IMR-90 (cell line): ENCODE measurements at places on chromosomes 4 and X. TPM values are rescaled to one million over a fixed set of nuclear protein-coding genes. Genes with fewer than 3 reads are reported as not detected.
A peak's percentile ranks its signal among the peaks of the same experiment; 100 is the strongest.

Gene IGSF1
- not detected in 2 replicates for total RNA-seq

Gene RNF150
- 10.6 and 18.1 TPM in 2 replicates for total RNA-seq

Gene ITM2A
- total RNA-seq: not detected in 2 replicates

Gene EIF4E
- 113 and 288 TPM in 2 replicates for total RNA-seq

Gene RBM47
- 0.83 and 1.1 TPM in 2 replicates for total RNA-seq

- H3K4me3 ChIP-seq: no peak overlapping the region
- peaks cover 1% of the 10 kb centered on the region for H3K4me1 ChIP-seq
- DNase-seq: no peak
- peaks cover 2% of the 10 kb centered on the region; the same call in 1 of the 2 replicates for H3K27me3 ChIP-seq
- H3K27ac ChIP-seq: no peak overlapping the region
These were observed 112.4 kb upstream of the NOCT start for GRCh38 chr4:138903185-138903584.

DNA sequence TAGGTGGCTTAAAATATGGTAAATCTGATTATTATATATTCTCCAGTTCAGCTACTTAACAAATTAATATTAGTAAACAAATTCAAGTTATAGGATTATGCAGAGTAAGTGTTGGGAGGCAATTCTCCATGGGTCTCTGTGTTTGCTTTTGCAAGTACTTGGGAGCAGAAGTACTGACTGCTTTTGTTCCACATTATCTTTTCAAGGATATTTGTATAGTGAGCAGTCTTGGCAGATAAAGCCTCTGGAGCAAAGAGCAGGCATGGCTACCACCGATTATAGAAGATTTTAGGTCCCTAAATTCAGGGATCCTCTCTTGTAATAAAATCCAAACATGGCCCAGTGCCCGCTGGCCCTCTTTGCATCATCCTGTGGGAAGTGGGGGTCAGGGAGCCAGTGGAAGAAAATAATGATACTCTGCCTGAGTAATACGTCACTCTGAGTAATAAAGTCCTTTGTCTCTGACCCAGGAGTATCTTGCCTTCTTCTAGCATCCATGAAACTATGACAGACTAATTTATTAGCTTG is 23.2 kb downstream of the NDNF start:
- H3K4me3 ChIP-seq: no peak overlapping the region
- DNase-seq: no peak
- no peaks in the 10 kb centered on the region for H3K36me3 ChIP-seq

GRCh38 chr4:119559044-119559647 is 69.5 kb downstream of the PDE5A start:
- H3K36me3 ChIP-seq: peaks cover 59% of the 10 kb centered on the region
- H3K4me3 ChIP-seq: no peak overlapping the region
- no peaks in the 10 kb centered on the region; the same call in 1 of the 2 replicates for H3K4me1 ChIP-seq
- H3K27ac ChIP-seq: no peak overlapping the region
- peak; percentile 57 for DNase-seq

DNA sequence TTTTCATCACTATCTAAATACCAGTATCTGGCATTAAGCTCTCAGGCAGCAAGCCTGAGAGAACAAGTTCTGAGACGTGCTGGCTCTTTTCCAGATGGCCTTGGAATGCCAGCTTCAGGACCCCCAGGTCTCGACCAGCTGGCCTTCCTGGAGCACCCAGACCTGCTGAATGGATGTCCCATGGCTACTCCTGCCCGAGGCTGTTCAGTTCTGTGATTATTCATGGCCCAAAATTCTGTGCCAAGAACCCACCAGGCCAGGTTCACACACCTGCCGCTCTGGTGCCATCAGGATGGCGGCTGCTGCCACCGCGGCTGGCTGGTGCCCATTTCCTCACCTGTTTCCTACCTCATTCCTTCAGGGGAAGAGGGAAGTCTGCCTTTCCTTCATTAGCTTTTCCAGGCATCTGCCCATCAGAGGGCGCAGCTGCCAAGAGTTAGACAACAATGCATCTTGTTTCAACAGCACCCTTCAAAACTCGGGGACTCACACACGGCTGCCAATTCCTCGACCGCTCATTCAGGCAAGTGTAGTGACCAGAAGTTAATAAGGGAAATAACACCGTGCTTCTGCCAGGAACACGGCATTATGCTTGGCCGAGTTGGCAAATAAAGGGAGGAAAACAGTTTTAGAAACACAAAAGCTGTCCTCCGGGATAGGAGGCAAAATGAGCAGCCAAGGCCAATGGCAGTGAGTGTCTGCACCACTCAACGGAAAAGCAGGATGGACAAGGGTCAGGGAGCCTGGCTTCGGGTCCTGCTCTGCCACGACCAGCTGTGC is 173.8 kb downstream of the NSUN7 start:
- no peaks in the 10 kb centered on the region for H3K36me3 ChIP-seq
- no peak for DNase-seq
- no peaks in the 10 kb centered on the region for H3K4me1 ChIP-seq
- no peak overlapping the region for H3K4me3 ChIP-seq

GRCh38 chrX:12950851-12951594 is 23.9 kb upstream of the TMSB4X start:
- no peaks in the 10 kb centered on the region for H3K27me3 ChIP-seq
- no peak overlapping the region for H3K4me3 ChIP-seq
- no peaks in the 10 kb centered on the region for H3K36me3 ChIP-seq
- peaks cover 18% of the 10 kb centered on the region for H3K4me1 ChIP-seq
- no peak for DNase-seq

DNA sequence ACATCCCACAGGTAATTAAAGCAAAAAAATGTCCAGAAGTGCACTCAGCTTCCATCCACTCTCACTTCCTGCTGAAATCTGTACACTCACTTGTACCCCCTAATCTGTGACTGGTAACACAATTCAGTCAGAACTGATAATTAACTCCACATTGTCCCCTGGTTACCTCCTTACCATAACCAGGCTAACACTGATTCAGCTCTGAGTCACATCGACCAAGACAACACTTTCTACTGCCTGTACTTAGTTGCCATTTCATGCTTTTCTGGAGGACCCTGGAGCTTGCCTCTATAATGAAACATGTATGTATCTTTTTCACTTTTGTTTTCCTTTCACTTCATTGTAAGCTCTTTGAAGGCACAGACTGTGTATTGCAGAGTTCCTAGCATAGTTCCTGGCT is 130.9 kb upstream of the GABRG1 start:
- no peaks in the 10 kb centered on the region for H3K4me1 ChIP-seq
- peak; percentile 38 for DNase-seq
- no peak overlapping the region for H3K4me3 ChIP-seq
- no peaks in the 10 kb centered on the region for H3K27me3 ChIP-seq
- H3K27ac ChIP-seq: no peak overlapping the region

GRCh38 chr4:84484236-84484635 is 14.9 kb downstream of the NKX6-1 start:
- H3K4me1 ChIP-seq: no peaks in the 10 kb centered on the region
- H3K4me3 ChIP-seq: no peak overlapping the region
- H3K36me3 ChIP-seq: no peaks in the 10 kb centered on the region

DNA sequence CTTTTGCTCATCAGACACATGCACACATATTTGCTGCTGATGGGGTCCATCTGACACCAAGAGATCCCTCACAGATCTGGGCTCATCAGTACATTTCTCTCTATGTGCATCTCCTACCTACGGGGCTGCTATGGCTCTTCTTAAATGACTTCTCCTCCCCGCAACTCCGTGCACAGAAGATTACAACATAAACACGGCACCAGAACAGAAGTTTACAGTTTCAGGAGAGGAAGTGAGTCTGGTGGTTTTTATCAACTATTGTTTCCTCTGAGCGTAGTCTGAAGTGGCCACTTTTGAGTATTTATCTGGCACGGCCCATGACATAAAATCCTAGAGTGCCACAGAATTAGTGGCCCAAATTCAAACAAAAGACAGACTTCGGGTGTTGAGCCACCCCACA is 263.8 kb downstream of the PRDM5 start:
- H3K36me3 ChIP-seq: no peaks in the 10 kb centered on the region
- DNase-seq: no peak
- no peaks in the 10 kb centered on the region for H3K4me1 ChIP-seq
- H3K27me3 ChIP-seq: no peaks in the 10 kb centered on the region
- no peak overlapping the region for H3K27ac ChIP-seq
